ENCODE measurements at places on chromosomes 2 and 18.
A peak's percentile ranks its signal among the peaks of the same experiment; 100 is the strongest.

DNA sequence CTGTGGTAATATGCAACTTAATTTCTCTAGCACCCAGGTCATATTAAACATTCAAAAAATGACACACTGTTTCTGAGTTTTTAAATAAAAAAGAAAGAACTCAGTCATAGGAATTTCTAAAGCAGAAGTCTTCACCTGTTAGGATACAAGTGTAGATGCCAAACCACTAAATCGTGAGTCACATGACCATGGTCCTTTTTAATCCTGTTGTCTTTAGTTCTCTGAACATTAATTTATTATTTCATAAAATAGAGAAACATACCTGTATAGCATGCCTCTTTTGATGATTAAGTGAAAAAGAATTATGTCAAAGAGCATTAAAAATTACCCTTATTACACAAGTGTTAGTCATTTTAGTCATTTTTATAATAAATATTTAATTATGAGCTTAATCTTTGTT is 398.8 kb downstream of the CCDC85A start:
- no peak for DNase-seq

DNA sequence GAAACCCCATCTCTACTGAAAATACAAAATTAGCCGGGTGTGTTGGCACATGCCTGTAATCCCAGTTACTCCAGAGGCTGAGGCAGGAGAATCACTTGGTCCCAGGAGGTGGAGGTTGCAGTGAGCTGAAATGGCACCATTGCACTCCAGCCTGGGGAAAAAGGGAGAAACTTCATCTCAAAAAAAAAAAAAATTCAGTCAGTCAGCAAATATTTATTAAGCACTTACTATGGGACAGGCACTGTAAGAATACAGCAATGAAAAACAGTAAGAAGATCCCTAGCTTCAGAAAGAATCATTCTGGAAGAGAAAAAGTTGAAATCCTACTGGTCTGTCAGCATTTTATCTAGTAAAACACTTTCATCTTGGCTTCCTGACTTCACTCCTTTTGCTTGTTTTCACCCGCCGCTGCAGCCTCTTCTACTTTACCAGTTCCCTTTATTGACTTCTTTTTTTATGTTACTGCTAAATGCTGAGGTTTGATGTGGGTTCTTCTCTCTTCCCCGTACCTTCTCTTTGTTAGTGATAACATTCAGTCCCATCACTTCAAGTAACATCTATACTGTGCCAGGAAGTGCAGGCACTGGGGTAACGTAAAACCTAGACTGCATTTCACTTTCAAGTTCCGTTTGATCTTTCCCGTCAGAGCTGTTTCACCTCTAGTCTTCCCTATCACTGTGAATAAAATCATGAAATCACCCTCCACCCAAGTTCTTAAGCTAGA is 10.8 kb upstream of the TAF4B start:
- DNase-seq = no peak

GRCh38 chr2:109370399-109371035 is 241.5 kb downstream of the SH3RF3 start:
- DNase-seq = no peak

DNA sequence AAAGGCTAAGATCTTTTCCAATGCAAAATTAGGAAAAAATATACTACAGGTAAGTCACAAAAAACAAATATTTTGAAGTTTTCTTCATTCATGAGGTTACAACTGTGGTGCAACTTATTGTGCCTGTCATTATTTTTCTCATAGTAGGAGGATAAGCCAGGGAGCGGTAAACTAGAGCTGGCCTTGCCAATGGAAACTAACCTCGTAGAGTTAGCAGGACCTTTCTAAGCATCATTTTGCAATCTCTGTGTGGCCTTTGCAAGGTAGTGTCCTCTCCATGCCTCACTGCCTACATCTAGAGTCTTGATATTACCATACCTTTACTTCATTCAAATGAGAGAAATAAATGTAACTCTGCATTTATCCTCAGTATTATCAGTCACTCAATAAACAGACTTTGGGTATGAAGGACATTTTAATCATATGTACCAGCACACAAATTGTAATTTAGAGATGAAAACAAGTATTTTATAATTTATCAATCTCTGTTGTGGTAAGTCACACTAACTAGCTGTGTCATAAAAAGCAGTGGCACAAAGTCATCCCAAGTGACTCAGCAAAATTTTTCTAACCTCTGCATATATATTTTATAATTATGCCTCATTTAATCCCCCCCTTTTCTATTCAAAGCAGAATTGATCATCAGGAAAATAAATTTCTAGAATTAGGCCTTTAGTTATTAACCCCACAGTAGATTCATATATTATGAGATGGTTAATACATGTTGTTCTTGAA is 47.0 kb downstream of the LANCL1 start:
- no peak for DNase-seq

DNA sequence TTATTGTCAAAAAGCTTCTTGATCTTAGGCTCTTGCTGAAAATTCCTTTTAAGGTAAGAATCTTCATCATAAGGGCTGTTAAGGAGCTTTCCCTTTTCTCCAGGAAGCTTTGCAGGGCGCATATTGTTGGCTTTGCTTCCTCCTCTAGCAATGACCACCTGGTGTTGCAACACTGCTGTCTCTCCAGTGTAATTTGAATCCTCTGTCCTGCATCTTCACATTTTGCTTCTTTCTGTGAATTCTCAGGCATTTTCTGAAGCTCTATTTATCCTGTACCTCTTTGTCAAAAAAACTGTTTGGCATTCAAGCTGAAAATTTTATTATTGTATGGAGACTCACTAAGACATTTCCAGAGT is 533.1 kb upstream of the CHAC2 start:
- peak; percentile 26 for DNase-seq

DNA sequence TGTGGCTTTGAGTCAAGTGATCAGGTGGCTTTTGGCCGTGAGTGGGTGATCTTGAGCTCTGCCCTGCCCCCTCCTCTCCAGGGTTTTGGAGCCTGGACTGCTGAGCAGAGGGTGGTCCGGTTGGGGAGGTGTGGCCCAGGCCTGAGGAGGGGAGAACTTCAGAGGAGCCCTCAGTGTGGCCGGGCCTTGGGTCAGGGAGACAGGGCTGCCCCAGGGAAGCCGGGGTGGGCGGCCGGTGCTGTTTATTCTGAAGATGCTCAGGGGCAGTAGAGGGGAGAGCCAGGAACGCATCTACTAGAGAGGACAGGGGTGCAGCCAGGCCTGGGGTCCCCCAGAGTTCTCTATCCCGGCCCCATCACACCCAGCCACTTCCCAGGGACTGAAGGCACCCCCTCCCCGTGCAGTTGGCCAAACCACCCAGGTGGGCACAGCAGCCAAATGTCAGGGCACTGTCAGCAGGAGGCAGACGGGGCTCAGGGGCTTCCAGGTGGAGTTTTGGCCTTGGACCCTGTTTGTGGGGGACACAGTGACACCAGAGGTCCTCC is 963 bp downstream of the ERFE start:
- no peak for DNase-seq

GRCh38 chr2:112996635-112997034 is 8.6 kb upstream of the IL36A start:
- DNase-seq = no peak

GRCh38 chr2:39703181-39703872 is 37.6 kb downstream of the TMEM178A start:
- DNase-seq = no peak

- peak; percentile 49 for DNase-seq
These were observed 75.9 kb downstream of the ITGB1BP1 start for GRCh38 chr2:9347411-9347881.

GRCh38 chr18:9746958-9747357 is 38.9 kb downstream of the RAB31 start:
- no peak for DNase-seq

GRCh38 chr2:135337071-135337470 is 193.9 kb downstream of the ZRANB3 start:
- DNase-seq = peak; percentile 3

DNA sequence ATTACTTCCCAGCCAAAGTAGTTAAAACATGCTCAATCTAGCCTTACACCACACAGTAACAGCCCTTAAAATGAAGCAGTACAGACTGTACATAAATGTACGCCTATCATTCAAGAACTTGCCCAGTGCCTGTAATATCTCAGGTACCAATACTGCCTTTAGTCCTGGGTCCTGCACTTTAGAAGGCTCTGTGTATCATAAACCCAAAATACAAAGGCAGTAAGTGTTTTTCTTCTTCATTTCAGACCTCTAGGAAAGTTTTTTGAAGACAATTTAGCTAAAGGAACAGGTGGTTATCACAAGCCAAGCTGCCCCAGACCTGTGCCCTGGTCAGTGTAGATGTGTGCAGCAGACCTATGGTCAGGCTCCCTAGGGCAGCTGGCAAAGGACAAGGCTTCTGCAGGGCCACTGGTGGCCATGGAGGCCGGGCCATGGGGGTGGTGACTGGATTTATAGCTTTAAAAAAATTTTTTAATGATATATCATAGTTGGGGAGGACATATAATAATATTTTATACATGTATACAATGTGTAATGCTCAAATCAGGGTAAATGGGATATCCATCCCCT is 18.8 kb downstream of the LPIN2 start:
- DNase-seq = no peak

DNA sequence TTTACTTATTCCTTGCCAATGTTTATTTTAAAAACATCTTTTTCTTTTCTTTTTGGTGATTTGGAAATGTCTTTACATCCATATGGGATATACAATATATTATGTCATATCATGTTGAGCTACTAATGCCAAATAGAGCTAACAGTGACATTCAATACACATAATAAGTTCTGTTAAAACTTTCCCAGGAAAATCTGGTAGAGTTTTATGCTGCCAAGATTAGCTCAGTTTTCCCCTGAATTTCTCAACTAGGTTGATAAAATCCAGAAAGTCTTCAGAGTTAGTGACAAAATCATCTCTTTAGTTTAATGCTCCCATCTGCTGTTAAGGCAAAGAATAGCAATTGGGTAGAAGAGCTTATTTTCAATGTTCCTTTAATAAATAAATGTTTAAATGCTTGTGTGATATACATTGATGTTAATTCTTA is 9.9 kb downstream of the COL3A1 start:
- DNase-seq = peak; percentile 65

GRCh38 chr2:207655000-207655399 is 29.8 kb upstream of the METTL21A start:
- peak; percentile 5 for DNase-seq

DNA sequence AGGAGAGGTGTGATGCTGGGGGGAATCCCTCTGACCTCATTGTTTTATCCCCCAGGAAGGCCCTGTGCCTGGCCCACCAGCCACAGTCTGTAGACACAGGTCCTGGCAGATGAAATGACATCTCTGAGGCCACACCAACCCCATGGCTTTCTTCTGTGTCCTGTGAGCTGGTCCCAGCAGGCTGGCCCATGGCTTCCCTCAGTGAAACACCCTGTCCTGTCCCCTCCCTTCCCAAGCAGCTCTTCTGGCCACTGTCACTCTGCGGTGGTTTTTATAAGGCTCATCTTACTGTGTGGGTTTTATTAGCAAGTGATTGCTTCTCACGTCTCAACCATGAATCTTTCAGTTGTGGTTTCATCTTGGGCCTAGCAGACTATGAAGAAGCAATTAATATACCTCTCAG is 102.8 kb upstream of the STPG4 start:
- no peak for DNase-seq

DNA sequence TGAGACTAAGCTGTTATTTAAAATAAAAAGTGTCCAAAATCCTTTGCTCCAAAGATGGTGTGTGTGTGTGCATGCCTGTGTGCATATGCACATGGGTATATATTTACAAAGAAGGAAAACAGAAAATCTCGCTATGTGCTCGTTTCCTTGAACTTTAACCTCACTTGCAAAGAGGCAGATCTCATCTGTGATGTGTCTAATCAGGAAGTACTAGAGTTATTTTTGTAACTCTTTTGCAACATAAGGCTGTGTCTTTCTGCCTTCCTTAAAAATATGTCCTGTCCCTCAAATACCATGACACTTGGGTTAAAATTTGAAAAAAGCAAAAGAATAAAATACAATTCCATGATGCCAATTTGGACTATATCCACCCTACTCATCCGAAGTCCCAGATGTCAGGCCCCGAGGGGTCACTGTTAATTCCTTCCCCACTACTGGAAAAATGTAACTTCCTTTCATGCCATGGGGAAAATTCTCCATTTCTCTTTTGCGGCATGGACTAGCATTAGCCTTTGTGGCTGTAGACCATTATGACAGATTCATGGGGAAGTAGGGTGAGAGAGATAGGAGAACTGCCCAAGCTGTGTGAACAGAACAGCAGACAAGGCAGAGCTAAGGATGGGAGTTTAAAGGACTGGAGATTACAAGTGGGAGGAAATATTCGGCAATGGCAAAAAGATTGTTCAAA is 191.3 kb downstream of the MYO1B start:
- DNase-seq = peak; percentile 17

- DNase-seq = peak; percentile 65
These were observed 295.4 kb downstream of the CELF4 start for GRCh38 chr18:37270038-37270665.

- peak; percentile 4 for DNase-seq
These were observed 43.1 kb upstream of the TGFA start for GRCh38 chr2:70596739-70597138.

DNA sequence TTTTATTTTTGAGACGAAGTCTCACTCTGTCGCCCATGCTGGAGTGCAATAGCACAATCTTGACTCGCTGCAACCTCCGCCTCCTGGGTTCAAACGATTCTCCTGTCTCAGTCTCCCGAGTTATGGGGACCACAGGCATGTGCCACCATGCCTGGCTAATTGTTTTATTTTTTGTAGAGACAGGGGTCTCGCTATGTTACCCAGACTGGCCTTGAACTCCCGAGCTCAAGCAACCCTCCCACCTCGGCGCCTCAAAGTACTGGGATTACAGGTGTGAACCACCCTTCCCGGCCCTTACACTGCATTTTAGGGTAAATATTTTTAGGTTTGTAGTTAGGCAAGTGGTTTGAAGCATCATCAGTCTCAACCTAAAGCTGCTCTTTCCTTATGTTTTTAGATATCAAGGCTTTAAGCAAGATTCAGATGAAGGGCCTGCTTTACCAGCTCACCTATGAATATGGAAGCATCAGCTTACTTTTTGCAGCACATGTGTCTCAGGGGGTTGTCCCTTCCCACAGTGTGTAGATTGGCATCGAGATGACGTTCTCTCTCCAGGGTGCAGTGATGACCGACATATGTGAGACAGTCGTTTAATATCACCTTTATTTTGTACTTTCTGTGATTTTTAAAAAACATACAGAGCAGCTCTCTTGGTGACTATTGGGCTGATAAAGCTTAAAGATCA is 47.2 kb downstream of the ATIC start:
- peak; percentile 61 for DNase-seq

GRCh38 chr2:107281637-107282036 is 395.7 kb upstream of the ST6GAL2 start:
- DNase-seq = no peak

DNA sequence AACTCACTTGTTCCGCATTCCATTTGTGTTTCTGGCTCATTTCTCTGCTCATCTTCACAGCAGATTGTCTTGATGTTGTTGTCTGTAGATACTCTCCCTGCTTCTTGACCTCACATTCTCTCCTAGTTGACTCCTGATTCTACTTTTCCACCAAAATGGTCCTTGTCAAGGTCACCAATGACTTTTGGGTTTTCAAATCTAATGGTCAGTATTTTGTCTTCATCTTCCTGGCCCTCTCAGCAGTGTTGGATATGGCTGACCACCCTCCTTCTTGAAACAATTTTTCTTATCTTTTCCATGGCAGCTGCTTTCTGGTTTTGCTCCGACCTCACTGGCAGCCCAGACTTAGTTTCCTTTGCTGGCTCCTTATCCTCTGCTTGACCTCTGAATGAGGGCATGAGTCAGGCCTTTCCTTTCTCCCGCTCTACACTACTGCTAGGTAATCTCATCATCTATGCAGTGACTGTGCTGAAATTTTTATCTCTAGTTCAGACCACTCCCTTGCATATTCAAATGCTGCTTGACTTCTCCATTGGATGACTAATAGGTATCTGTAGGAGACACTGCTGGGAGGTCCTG is 386.6 kb upstream of the SPRED2 start:
- DNase-seq = no peak

GRCh38 chr2:75424936-75425619 is 135.7 kb downstream of the EVA1A start:
- DNase-seq = no peak

All from choroid plexus epithelial cell (primary cell).